Activated CD4-positive, alpha-beta T cell treated with anti-CD3 and anti-CD28 coated beads for 36 hours (primary cell): ENCODE measurements at places on chromosomes 5 and 9. TPM values are rescaled to one million over a fixed set of nuclear protein-coding genes. Genes with fewer than 3 reads are reported as not detected.

Gene TMED9
- total RNA-seq: 83.2 TPM

Gene ENTREP1
- not detected for total RNA-seq

Gene PIK3R1
- 49.0 TPM for total RNA-seq

Gene CCNI2
- 4.6 TPM for total RNA-seq

Gene NPDC1
- total RNA-seq: 21.0 TPM

GRCh38 chr5:167953151-167953798 is 338.2 kb upstream of the WWC1 start:
- no peak for DNase-seq

- DNase-seq: no peak
These were observed 25.7 kb downstream of the FRMPD1 start for GRCh38 chr9:37676411-37676830.

- no peak for DNase-seq
These were observed 12.3 kb downstream of the SUSD1 start for GRCh38 chr9:112162621-112163413.

DNA sequence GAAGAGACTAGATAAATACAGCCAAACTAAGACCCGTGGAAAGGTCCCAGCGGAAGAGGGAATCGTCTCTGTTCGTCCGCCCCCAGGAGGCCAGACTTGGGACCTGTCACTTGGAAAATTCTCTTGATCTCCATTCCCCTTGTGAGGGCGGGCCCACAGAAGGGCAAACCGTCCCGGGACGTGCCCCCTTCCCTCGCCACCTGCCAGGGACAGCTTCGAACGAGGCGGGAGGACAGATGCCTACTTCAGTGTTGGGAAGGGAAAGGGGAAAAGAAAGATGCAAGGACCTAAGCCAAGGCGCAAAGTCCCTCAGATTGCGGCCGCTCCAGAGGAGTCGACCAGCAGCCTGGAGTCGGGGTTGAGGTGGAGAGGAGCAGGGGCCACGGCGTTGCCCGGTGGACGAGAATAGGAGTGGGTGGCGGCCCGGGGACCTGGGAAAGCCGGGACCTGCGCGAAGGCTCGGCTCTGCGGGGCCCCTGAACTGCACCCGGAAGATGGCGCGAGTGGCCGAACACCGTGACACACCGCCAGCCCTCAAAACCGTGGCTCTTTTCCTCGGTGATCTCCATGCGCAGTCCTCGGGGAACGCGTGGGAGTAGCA is 4.4 kb upstream of the EBF1 start:
- no peak for DNase-seq

GRCh38 chr9:81999806-82000205 is 11.2 kb downstream of the SPATA31D1 start:
- DNase-seq: no peak

DNA sequence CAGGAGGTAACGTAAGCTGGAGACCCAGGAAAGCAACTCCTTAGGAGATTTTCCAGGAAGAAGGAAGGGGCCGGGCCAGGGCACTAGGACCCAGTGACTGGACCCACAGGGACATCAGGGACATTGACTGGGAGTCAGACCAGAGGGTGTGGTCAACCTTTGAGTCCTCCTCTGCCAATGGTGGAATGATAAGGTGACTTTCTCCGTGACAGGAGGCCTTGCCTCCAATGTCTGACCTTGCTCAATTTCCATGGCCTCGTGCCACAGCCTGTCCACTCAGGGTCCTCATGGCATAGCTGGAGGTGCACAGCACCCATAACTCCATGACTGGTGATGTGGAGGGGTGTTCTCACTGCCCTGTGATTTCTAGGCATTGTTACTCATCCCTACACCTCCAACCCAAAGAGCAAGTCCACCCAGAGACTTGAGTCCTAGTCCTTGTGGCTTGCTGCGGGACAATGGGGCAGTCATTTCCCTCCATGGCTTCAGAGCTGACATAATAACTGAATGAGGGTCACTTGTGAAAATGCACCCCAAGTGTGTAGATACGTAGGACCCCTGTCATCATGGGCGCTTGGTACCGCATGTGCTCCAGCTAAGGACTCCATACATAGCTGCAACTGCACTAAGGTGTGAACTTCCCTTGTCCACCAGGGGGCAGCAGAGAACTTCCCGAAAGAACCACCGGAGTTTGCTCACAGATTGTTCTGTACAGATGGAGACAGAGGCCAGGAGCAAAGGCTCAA is 4.1 kb upstream of the AMBP start:
- DNase-seq: peak; percentile 91
